ENCODE measurements at places on chromosomes 6 and 20.
A peak's percentile ranks its signal among the peaks of the same experiment; 100 is the strongest.

- peak; percentile 73 for DNase-seq
Observed at GRCh38 chr20:20638878-20639277, 73.6 kb downstream of the RALGAPA2 start.

- DNase-seq = no peak
Observed at GRCh38 chr6:44859901-44860410, 468.2 kb upstream of the RUNX2 start.

DNA sequence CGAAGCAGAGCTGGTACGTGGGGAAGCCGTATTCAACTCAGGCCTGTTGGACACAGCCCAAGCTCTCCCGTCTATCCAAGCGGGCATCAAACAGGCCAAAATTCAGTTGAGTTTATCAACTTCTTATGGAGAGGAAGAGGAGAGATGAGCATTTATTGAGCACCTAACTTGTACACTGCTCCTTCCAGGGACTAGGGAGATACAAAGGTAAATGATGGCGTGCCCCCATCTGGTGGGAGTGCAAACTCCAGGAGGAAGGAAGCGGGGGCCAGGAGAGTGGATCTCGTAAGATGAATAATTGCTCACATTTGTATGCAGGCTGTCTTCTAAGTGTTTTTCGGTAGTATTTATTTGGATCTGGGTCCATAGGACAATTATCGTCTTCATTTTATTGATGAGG, 146.6 kb downstream of the SOBP start:
- no peak for DNase-seq

- no peak for DNase-seq
Observed at GRCh38 chr20:57707849-57708693, 1.7 kb downstream of the PMEPA1 start.

DNA sequence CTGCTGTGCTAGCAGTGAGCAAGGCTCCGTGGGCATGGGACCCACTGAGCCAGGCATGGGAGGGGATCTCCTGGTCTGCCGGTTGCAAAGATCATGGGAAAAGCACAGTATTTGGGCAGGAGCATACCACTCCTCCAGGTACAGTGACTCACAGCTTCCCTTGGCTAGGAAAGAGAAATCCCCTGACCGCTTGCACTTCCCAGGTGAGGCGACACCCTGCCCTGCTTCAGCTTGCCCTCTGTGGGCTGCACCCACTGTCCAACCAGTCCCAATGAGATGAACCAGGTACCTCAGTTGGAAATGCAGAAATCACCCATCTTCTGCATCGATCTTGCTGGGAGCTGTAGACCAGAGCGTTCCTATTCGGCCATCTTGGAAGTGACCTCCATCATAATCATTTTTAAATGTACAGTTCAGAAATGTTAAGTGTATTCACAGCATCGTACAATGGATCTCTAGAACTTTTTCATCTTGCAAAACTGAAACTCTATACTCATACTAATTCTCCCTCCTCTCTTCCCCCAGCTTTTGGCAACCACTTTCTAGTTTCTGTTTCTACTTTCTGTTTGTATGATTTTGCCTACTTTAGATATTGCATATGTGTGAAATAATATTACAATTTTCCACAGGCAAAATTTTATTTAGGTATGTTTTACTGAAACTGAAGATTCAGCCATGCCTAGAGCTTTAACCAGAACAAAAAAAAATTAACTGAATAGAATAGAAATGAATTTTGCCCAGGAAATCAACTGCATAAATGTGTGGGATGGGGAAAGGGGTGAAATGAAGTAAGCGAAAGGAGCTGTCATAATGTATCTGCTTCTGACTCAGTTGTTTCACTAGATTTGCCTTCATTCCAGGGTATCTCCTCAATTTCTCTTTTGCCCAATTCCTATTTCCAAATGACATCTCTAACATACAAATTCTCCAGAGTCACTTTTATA, 100.0 kb downstream of the RWDD2A start:
- no peak for DNase-seq

GRCh38 chr6:11740875-11741274, 37.7 kb downstream of the ADTRP start:
- DNase-seq = no peak

DNA sequence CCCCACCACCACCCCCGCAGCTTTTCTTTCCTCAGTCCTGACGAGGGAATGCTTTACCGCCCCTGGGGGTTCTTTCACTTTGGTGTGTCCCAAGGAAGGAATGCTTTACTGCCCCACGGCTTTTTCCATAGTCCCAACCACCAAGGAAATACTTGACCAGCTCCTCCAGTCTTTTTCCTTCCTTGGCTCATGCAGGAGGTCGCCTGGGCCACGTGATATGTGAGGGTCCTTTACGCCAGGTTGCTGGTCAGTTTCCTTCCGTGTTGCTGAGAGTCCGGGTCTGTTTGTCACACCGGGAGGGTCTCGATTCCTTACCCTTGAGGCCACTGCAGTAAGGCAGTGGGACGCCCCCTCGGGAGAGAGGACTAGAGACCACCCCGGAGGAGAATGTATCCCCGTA, 58.9 kb upstream of the CDH4 start:
- DNase-seq = no peak

Data from hematopoietic multipotent progenitor cell treated with erythropoietin and hydrocortisone succinate and interleukin-3 and kit ligand, for 4 days (in vitro differentiated cells).